ENCODE measurements at places on chromosomes 3 and 15.

GRCh38 chr3:11570251-11570650 is 73.5 kb downstream of the VGLL4 start:
- DNase-seq: no peak

DNA sequence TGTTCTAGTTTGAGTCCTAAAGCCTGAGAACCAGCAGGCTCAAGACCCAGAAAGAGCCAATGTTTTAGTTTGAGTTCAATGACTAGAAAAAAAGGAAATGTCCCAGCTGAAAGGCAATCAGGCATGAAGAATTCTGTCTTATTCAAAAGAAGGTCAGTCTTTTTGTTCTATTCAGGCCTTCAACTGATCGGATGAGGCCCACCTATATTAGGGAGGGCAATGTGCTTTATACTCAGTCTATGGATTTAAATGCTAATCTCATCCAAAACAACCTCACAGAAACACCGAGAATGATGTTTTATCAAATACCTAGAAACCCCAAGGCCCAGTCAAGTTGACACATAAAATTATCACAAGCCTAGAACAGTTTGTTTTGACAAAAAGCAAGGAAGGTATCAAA is 4.0 kb downstream of the MNS1 start:
- DNase-seq: no peak

- no peak for DNase-seq
These were observed 90.8 kb downstream of the GABRG3 start for GRCh38 chr15:27061739-27062138.

- no peak for DNase-seq
These were observed 168.4 kb upstream of the ZNF385D start for GRCh38 chr3:21919383-21919782.

DNA sequence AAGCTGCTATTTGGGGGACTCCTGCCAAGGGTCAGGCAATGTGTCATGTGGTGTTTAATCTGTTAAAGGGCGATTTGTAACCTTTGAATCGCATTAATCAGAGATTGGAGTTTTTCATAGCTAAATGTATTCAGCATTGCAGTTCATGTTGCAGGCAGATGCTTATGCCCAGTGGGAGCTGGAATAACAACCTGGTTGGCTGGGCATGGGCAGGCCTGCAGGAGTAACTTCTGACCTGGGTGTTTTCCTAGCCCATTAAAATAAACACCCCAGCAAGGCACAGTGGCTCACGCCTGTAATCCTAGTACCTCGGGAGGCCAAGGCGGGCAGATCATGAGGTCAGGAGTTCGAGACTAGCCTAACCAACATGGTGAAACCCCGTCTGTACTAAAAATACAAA is 268.7 kb downstream of the BBX start:
- no peak for DNase-seq

DNA sequence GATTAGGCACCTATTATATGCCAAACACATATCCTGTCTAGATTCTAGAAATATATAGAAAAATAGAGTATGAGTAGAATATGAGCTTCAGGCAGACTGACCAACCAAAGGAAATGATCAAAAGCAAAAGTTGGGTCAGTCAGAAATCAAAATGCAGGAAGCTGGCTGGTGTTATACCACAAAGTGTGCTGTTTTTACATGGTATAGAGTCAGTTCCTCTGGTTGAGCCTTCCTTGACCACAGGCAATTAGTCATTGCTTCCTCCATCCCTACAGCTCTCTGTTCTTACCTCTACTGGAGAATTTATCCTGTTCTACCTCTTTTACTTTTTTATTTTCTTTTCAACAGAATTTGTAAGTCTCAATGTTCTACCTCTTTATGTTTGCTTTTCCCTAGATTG is 149.8 kb downstream of the TMCO5A start:
- no peak for DNase-seq

- no peak for DNase-seq
These were observed 13.6 kb upstream of the DENND6A start for GRCh38 chr3:57706462-57706861.

GRCh38 chr3:171383206-171384018 is 76.8 kb downstream of the TNIK start:
- no peak for DNase-seq
